ENCODE measurements at places on chromosomes 6 and 20. TPM values are rescaled to one million over a fixed set of nuclear protein-coding genes. Genes with fewer than 3 reads are reported as not detected.

DNA sequence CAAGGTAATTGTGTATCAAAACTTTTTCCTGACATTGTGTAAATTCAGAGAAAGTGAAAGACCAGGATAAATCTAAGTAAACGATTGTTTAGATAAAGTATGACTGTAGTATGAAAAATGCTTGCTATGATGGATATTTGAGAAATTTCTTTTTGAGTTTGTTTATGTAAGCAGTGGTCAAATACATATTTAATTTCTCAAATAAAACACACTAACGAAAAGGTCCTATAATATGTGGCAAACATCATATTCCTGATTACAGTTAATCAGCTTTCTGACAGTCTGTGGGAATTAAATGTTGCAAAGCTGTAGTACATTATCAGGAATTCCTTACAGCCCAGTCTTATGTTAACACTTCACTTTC is 636.9 kb downstream of the MMUT start:
- no peaks in the 10 kb centered on the region for H3K27me3 ChIP-seq
- no peak overlapping the region for H3K4me3 ChIP-seq
- no peaks in the 10 kb centered on the region for H3K4me1 ChIP-seq
- no peaks in the 10 kb centered on the region for H3K36me3 ChIP-seq
- no peak for DNase-seq

DNA sequence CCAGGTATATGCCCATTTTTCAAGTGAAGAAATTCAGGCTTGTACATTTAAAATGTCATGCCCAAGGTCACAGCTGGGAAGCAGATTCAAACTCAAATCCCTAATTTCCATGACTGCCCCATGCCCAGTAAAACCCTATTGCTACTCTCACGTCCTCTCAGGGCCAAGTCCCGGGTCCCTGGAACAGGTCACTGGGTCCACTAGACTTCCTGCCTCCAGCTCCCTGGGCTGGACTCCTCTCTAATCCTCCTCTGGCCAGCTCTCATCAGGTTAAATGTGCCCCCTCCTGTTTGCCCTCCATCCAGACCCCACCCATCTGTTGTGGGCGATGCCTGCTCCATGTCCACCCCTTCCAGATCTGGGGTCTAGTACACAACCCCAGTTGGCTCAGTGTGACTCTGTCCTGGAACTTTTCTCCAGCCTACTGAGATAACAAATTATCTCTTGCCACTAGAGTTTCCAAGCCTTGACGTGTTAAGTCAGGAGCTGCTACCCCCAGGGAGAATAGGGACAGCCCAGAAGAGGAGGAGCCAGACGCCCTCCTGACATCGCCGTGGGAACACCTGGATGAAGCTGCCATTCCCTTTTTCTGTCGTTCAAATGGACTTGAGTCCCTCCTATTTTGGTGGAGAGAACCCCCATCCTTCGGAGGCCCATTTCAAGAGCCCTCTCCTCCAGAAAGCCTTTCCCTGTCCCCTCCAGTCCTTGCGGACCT is 3.7 kb upstream of the SPDEF start:
- H3K27ac ChIP-seq, result no peak overlapping the region
- H3K4me3 ChIP-seq, result no peak overlapping the region
- H3K27me3 ChIP-seq, result no peaks in the 10 kb centered on the region
- H3K4me1 ChIP-seq, result no peaks in the 10 kb centered on the region
- no peak for DNase-seq

DNA sequence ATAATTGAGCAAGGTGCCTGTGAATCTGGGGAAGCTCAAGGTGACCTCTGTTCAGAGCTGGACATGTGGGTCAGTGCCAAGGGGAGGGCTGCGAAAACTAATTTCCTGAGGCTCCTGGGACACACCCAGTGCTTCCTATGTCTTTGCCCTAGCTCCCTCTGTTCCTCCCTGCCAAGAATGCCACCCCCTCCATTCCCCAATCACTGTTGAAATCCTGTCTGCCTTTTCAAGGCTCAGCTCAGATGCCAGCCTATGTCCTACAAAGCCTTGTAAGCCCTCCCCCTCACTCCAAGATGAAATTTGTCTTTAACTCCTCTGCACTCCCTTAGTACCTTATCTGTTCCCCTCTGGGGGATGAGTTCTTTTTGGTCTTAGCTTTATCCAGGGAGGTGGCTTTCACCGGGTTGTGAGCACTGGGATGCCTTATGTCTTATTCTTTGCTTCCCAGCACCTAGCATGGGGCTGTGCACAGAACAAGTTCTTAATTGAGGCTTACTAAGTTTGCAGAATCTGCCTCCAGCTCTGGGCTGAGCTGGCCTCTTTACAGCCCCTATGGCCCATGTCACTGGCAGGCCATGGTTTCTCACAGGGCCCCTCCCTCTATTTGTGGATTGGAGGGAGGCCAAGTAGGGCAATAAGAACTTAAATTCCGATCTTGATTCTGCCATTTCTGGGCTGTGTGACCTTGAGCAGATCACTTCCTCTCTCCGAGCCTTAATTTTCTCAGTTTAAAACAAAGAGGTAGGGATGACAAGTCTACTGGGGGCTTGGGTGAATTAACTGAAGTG is 51.5 kb upstream of the EPB41L1 start:
- H3K36me3 ChIP-seq, result no peaks in the 10 kb centered on the region
- H3K27ac ChIP-seq, result no peak overlapping the region
- H3K4me3 ChIP-seq, result no peak overlapping the region

DNA sequence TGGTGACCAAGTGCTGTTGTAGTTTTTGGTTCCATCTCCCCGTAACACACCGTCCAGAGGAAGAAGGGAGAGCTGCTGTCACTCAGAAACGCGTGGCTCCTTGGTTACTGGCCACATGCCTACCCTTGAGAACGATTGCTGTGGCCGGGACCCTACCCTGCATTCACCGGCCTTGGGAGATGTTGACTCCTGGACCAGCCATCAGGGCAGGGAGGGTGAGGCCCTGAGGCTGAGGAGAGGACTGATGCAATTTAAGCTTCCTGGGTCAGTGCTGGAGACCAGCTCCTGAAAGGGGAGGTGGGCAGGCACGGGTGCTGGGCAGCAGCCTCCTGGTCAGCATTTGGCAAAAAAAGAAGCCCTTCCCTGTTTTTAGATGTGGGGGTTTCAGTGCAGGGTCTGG is 31.5 kb downstream of the ERMARD start:
- DNase-seq, result no peak
- H3K4me3 ChIP-seq, result no peak overlapping the region
- no peaks in the 10 kb centered on the region for H3K4me1 ChIP-seq
- no peaks in the 10 kb centered on the region for H3K27me3 ChIP-seq
- H3K36me3 ChIP-seq, result peaks cover 10% of the 10 kb centered on the region

- DNase-seq, result no peak
- no peaks in the 10 kb centered on the region for H3K27me3 ChIP-seq
- H3K27ac ChIP-seq, result no peak overlapping the region
- H3K4me3 ChIP-seq, result no peak overlapping the region
- H3K4me1 ChIP-seq, result peaks cover 46% of the 10 kb centered on the region
These were observed 37.8 kb downstream of the ILRUN start for GRCh38 chr6:34658605-34659265.

DNA sequence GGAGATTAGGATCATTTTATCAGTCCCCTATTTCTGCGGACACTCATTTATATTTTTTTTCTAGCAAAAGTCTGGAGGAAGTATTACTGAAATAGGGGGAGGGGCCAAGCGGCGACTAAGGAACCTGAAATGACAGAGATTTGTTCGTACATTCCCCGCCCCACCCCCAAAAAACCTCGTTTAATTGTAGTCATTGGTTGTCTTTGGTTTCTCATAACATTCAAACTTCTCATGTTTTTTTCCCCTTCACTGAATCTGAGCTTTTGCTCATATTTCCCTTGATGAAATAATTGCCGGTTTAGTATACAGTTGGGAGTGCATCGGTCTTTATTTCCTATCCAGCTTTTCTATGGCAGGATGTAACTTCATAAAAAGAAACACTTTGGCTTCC is 768 bp upstream of the FYN start:
- H3K36me3 ChIP-seq, result no peaks in the 10 kb centered on the region
- H3K27ac ChIP-seq, result peak overlapping the region; percentile 55

- no peak overlapping the region for H3K27ac ChIP-seq
- H3K4me1 ChIP-seq, result no peaks in the 10 kb centered on the region
- no peaks in the 10 kb centered on the region for H3K27me3 ChIP-seq
- no peak for DNase-seq
These were observed 86.3 kb downstream of the SOX4 start for GRCh38 chr6:21679761-21680265.

DNA sequence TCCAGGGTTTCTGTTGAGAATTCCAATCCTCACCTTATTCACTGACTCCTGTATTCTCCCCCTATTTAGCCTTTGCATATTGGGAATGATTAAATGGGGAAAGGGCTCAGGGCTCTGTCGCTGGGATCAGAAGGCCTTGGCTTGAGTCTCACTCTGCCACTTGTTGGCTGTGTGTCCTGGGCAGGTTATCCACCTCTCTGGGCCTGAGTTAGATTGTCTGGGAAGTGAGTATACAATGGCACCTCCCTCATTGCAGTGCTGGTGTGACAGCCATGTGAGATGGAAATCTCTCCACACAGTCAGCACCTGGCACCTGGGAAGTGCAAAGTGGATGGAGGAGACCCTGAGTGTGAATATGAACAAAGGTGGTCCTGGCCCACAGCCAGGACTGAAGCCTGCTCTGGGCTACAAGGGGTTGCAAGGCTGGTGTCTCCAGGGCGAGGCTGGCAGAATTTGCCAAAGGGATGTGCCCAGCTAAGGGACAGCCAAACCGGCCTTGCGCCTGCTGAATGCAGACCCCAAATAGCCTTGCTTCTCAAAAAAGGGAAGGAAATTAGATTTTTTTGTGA is 200.0 kb upstream of the PMEPA1 start:
- H3K4me1 ChIP-seq, result no peaks in the 10 kb centered on the region
- H3K4me3 ChIP-seq, result no peak overlapping the region
- H3K27me3 ChIP-seq, result peaks cover 7% of the 10 kb centered on the region
- H3K36me3 ChIP-seq, result no peaks in the 10 kb centered on the region
- H3K27ac ChIP-seq, result no peak overlapping the region

- no peaks in the 10 kb centered on the region for H3K4me1 ChIP-seq
- H3K4me3 ChIP-seq, result no peak overlapping the region
- no peaks in the 10 kb centered on the region for H3K36me3 ChIP-seq
- no peaks in the 10 kb centered on the region for H3K27me3 ChIP-seq
- no peak overlapping the region for H3K27ac ChIP-seq
These were observed 223.8 kb downstream of the HAO1 start for GRCh38 chr20:7716286-7716972.

DNA sequence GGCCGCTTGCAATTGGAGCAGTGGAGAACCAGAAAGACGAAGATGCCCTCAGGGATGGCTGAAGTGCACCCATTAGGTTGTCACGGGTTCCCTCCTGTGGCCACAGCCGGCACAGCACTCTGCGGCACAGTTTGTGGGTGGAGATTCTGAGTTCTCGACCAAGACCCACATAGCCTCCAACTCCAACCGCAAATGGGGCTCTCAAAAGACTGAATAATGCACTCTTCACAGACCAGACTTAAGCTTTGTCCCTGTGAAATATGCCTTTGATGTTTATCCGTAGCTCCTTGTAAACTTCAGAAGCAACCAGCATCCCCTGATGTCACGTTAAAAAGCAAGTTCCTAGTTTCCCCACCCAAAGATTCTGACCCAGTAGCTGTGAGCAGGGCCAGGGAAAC is 934 bp upstream of the CST9 start:
- H3K36me3 ChIP-seq, result no peaks in the 10 kb centered on the region
- peak; percentile 54 for DNase-seq
- H3K27ac ChIP-seq, result no peak overlapping the region
- no peaks in the 10 kb centered on the region for H3K27me3 ChIP-seq
- H3K4me3 ChIP-seq, result no peak overlapping the region

GRCh38 chr6:161024364-161024920 is 32.9 kb downstream of the MAP3K4 start:
- no peak overlapping the region for H3K4me3 ChIP-seq
- H3K4me1 ChIP-seq, result peaks cover 15% of the 10 kb centered on the region
- DNase-seq, result no peak
- H3K36me3 ChIP-seq, result no peaks in the 10 kb centered on the region
- H3K27ac ChIP-seq, result no peak overlapping the region

DNA sequence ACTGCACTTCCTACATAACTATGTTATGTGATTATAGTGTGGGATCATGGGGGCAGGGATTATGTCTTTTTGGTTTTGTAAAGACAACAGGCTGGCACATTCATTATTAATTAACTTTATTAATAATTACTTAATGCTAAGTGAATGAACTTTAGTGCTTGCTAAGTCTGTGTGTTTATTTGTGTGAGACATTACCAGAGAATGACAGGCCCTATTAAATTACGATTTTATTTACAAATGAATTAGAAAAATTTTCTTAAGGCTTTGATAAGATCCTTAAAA is 100.9 kb downstream of the CD83 start:
- no peaks in the 10 kb centered on the region for H3K36me3 ChIP-seq
- H3K27me3 ChIP-seq, result no peaks in the 10 kb centered on the region
- peaks cover 19% of the 10 kb centered on the region for H3K4me1 ChIP-seq
- no peak overlapping the region for H3K27ac ChIP-seq
- H3K4me3 ChIP-seq, result no peak overlapping the region

- H3K4me1 ChIP-seq, result no peaks in the 10 kb centered on the region
- no peak for DNase-seq
- H3K27me3 ChIP-seq, result no peaks in the 10 kb centered on the region
- H3K27ac ChIP-seq, result no peak overlapping the region
- H3K4me3 ChIP-seq, result no peak overlapping the region
- H3K36me3 ChIP-seq, result no peaks in the 10 kb centered on the region
These were observed 159.6 kb downstream of the SYNDIG1 start for GRCh38 chr20:24628985-24629384.

GRCh38 chr6:126747728-126748540 is 370.5 kb upstream of the RSPO3 start:
- DNase-seq, result no peak
- H3K27ac ChIP-seq, result no peak overlapping the region
- H3K4me3 ChIP-seq, result no peak overlapping the region
- H3K36me3 ChIP-seq, result no peaks in the 10 kb centered on the region
- H3K27me3 ChIP-seq, result no peaks in the 10 kb centered on the region

- no peak overlapping the region for H3K27ac ChIP-seq
- H3K4me3 ChIP-seq, result peak overlapping the region; percentile 49
- peaks cover 23% of the 10 kb centered on the region for H3K4me1 ChIP-seq
- H3K27me3 ChIP-seq, result no peaks in the 10 kb centered on the region
- no peaks in the 10 kb centered on the region for H3K36me3 ChIP-seq
These were observed 54.9 kb downstream of the PRR18 start for GRCh38 chr6:166253281-166253681.

DNA sequence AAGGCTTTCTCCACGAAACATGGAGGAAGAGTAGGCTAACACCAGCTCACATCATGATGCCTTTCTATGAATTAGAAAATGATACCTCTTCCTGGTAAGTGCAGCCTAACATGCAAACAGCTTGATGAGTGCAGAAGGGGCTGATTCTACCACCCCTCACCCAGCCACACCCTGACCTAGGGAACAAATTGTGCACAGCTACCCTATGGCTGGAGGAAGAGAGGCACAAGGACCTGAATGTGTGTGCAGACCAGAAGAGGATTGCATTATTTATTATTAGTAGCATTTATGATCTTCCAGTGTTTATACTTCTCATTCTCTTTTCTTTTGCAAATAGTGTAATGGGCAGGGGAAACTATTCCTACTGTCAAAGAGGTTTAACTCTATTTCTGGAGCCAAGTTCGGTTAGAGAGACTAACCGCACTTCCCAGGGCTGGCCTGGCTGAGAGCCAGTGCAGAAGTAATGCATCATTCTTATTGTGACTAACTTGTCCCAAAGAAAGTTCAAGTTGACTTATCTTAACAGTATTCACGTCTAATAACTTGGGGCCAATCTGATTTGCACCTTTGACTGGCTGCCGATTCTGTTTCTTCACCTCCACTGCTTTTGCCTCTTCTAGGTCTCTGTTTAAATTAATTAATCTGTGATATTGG is 237.5 kb downstream of the CD83 start:
- peaks cover 15% of the 10 kb centered on the region for H3K4me1 ChIP-seq
- no peak overlapping the region for H3K4me3 ChIP-seq
- no peak overlapping the region for H3K27ac ChIP-seq
- H3K27me3 ChIP-seq, result no peaks in the 10 kb centered on the region
- no peaks in the 10 kb centered on the region for H3K36me3 ChIP-seq

The MAFB gene
- total RNA-seq, result 1.8 TPM

The COL9A3 gene
- 98.6 TPM for total RNA-seq

The RSPH3 gene
- 2.9 TPM for total RNA-seq

All from B cell (primary cell).